ENCODE measurements at places on chromosomes 5 and 9. TPM values are rescaled to one million over a fixed set of nuclear protein-coding genes. Genes with fewer than 3 reads are reported as not detected.

The SKP2 gene
- total RNA-seq, result 58.4 TPM

The SPACA9 gene
- 2.4 TPM for total RNA-seq

The CYLC2 gene
- not detected for total RNA-seq

The PCDHGB3 gene
- 6.8 TPM for total RNA-seq

The CDK9 gene
- total RNA-seq, result 43.1 TPM

The MACIR gene
- total RNA-seq, result 8.0 TPM

The ANKRD34B gene
- total RNA-seq, result not detected

The RASEF gene
- total RNA-seq, result 0.28 TPM

The SLC4A9 gene
- not detected for total RNA-seq

The TAS2R1 gene
- not detected for total RNA-seq

The MEGF10 gene
- total RNA-seq, result 0.14 TPM

The C7 gene
- not detected for total RNA-seq

The BTNL8 gene
- total RNA-seq, result not detected

The C9orf40 gene
- 3.0 TPM for total RNA-seq

The C5orf58 gene
- not detected for total RNA-seq

The PCDHGA9 gene
- 4.5 TPM for total RNA-seq

The RFX3 gene
- total RNA-seq, result 3.9 TPM

The DMXL1 gene
- 45.0 TPM for total RNA-seq

The HMMR gene
- total RNA-seq, result 29.6 TPM

The TBC1D9B gene
- total RNA-seq, result 90.9 TPM

The PALM2AKAP2 gene
- total RNA-seq, result 28.5 TPM

The GRHPR gene
- 102 TPM for total RNA-seq

The RORB gene
- under 0.01 TPM for total RNA-seq

The EQTN gene
- not detected for total RNA-seq

The SHOC1 gene
- total RNA-seq, result 0.09 TPM

The ABCA1 gene
- 198 TPM for total RNA-seq

The ANKRD18B gene
- 35.6 TPM for total RNA-seq

The GRAMD2B gene
- total RNA-seq, result 17.8 TPM

The PIP5KL1 gene
- 2.3 TPM for total RNA-seq

The RGS7BP gene
- 0.18 TPM for total RNA-seq
